Heart left ventricle (tissue), 16 donors: ENCODE measurements at places on chromosomes 5 and 9.

DNA sequence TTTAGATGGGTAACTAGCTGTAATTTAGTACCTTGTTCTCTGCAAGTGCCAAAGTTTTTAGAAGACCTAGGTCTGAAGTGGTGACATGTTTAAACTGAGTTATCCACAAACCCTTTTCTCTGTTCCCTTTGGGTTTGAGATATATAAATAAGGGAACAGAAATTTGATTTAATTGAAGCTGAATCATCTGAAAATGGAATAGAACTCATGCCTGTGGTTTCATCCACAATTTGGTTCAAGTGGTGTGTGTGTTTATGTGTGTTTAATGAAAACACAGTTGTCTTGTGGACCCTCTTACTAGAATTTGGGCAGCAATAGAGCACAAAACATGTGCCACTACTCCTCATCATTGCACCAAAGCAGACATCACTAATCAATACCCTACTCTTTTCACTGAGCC, 216.9 kb downstream of the GLIS3 start:
- H3K36me3 ChIP-seq = no peaks in the 10 kb centered on the region
- no peaks in the 10 kb centered on the region for H3K27me3 ChIP-seq
- peaks cover 8% of the 10 kb centered on the region for H3K4me1 ChIP-seq
- H3K4me3 ChIP-seq = no peak overlapping the region
- DNase-seq = no peak
- peak overlapping the region; percentile 72 for H3K27ac ChIP-seq

DNA sequence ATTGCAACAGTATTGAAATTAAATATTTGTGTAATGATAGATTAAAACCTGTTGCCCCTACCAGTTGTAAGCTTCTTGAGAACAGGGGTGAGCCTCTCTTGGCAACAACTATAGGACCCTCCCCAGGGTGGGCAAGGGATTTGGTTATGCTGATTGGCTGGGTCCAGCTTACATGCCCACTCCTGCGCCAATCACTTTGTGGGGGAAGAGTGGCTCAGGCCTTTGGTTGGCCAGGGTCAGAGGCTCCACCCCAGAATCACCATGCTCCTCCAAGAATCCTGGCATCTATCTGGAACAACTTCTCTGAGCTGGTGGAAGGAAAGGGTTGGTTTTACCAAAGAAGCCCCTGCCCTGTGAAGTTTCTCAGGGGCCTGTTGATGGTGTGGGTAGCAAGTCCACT, 8.6 kb upstream of the PITX1 start:
- peaks cover 81% of the 10 kb centered on the region for H3K27me3 ChIP-seq
- H3K4me1 ChIP-seq = peaks cover 4% of the 10 kb centered on the region
- no peaks in the 10 kb centered on the region for H3K36me3 ChIP-seq
- no peak for DNase-seq
- H3K27ac ChIP-seq = no peak overlapping the region

DNA sequence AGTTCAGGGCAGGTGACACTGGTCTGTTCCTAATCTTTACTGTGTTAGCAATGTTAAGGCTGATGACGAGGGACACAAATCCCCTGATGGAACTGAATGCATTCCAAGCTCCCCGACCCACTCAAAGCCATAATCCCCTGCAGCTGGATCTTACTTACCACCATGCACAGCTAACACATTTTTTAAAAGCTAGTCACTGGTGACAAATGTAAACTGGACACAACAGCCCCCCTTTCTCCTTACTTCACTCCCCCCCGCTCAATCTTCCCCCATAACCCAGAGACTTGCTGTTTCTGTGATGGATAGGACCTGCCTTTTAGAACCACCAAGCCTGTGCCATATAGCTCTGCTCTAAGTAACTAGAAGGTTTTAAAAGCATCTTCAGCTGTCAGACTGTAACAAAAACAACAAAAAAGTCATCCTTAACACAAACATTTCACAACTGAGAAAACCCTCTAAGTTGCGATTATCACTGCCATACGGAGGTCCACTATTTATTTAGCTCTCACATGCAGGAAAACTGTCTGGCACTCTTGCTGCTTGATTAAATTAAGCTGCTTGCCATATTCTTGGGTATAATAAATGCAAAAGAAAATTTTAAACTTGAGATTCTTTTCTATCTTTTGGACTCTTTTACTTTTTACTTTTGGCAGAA, 44.4 kb downstream of the BNC2 start:
- H3K4me1 ChIP-seq = no peaks in the 10 kb centered on the region
- no peaks in the 10 kb centered on the region for H3K36me3 ChIP-seq
- no peak for DNase-seq
- H3K27me3 ChIP-seq = no peaks in the 10 kb centered on the region

GRCh38 chr5:108637134-108637533, 110.6 kb upstream of the FER start:
- H3K27me3 ChIP-seq = no peaks in the 10 kb centered on the region
- H3K4me3 ChIP-seq = no peak overlapping the region
- no peaks in the 10 kb centered on the region for H3K36me3 ChIP-seq
- no peaks in the 10 kb centered on the region for H3K4me1 ChIP-seq

DNA sequence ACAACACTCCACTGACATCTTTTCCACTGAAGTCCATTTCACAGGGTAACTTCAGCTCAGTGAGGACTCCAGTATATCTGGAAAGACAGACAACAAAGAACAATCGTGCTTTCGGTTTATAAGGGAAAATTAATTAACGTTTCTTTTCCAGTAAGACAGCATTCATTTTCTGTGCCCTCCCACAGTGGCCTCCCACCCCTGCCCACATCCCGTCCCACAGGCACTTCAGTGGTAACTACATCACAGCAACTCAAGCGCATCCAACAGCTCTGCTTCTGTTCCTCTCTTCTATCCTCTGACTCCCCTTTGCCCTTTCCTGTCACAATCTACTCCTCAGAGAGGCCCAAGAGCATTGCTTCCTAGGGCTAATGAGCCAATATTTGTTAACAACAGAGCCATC, 40.3 kb downstream of the GLDC start:
- H3K27ac ChIP-seq = no peak overlapping the region
- no peaks in the 10 kb centered on the region for H3K27me3 ChIP-seq
- no peak overlapping the region for H3K4me3 ChIP-seq
- no peaks in the 10 kb centered on the region for H3K36me3 ChIP-seq
- no peak for DNase-seq

DNA sequence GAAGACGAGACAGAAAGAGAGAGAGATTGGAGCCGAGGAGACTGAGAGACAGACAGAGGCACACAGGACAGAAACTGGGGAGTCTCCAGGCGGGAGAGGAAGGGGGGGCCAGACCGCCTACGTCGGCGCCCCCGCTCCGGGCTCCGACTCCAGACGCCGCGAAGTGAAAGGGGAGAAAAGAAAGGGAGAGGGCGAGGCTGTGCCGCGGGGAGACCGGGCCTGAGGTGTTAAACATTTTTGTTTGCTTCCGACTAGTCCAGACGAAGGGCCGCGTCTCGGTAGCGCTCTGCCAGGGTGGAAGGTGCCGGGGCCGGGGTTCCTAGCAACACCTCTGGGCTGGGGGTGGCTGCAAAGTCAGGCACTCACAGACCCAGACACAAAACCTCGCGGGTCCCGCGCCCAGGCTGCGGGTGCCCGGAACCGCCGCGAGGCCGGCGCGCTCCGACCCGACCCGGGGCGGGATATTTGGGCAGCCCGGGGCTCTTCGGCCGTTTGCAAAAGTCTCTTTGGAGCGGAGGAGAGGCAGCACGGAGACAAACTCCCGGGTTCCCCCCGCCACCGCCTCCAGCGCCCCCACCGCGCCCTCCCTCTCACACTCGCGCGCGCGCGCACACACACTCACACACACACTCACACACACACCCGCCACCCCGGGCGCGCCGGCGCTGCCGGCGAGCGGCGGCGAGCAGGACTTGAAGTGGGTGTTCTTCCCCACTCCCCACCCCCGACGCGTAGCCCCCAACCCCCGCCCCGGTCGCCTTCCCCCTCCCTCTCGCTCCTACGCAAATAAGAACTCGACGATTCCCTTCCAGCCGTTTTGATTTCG, 626 bp upstream of the FST start:
- peak overlapping the region; percentile 93 for H3K4me3 ChIP-seq
- DNase-seq = peak; percentile 51
- H3K4me1 ChIP-seq = peaks cover 7% of the 10 kb centered on the region
- H3K36me3 ChIP-seq = no peaks in the 10 kb centered on the region

DNA sequence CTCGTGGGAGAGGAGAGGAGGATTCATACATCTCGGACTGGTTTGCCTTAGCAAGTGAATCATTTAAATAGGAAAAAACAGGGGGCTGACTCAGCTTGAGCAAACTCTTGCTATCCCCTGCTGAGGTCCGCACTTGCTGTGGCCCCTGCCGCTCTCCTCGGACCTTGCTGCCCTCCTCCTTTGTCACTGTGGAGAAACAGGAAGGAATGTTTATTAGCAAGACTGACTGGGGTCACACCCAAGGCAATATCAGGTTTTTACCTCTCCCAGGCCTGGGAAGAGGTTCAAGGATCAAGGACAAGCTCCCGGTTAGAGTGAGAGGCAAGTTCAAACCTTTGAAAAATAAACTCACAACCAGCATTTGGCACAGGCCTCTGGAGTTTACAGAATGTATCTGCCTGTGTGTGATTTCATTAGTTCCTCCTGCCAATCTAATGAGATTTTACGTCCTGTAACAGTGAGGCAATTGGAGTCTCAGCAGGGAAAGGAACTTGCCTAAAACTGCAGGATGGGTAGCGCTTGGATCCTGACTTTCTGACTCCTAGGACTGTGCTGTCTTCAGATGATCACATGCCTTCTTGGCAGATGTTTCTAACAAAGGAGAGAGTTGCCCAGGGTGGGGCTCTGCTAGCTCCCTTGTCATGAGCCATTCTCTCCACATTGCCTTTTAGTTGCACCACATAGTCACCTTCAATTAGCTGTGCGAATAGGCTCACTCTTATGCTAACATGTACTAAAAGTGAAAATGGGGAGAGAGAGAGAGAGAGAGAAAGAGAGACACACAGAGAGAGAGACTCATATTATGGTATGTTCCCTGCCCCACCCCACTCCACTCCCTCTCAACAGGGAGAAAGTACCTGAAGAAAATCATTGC, 108.6 kb upstream of the CDKN2B start:
- H3K36me3 ChIP-seq = no peaks in the 10 kb centered on the region
- no peak for DNase-seq
- H3K27ac ChIP-seq = no peak overlapping the region
- H3K4me3 ChIP-seq = no peak overlapping the region

- H3K27ac ChIP-seq = no peak overlapping the region
- H3K36me3 ChIP-seq = no peaks in the 10 kb centered on the region
- no peaks in the 10 kb centered on the region for H3K4me1 ChIP-seq
Observed at GRCh38 chr5:38641003-38641402, 84.6 kb upstream of the LIFR start.

DNA sequence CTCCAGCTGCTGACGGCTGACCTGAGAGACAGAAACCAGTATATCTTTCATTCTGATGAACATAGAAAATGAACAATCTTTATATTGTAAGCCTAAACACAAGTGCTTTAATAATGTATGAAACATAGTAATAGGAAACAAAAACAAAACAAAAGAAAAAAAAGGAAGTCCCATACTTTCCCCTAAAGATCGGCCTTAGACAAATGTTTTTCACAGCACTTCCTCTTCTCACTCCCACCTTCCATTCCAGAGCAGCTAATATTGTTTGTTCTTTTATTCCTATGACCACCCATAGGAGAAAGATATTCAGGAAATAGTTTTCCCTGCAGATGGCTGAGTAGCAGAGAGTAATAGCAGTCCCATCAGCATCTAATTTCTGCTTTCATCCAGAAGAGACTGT, 194.4 kb upstream of the SLC27A6 start:
- H3K4me1 ChIP-seq = no peaks in the 10 kb centered on the region
- DNase-seq = no peak
- no peak overlapping the region for H3K4me3 ChIP-seq
- H3K27ac ChIP-seq = no peak overlapping the region

GRCh38 chr5:137268646-137269045, 230.5 kb downstream of the SPOCK1 start:
- no peaks in the 10 kb centered on the region for H3K4me1 ChIP-seq
- no peaks in the 10 kb centered on the region for H3K27me3 ChIP-seq
- no peak overlapping the region for H3K4me3 ChIP-seq
- no peak for DNase-seq
- H3K36me3 ChIP-seq = no peaks in the 10 kb centered on the region
- no peak overlapping the region for H3K27ac ChIP-seq

DNA sequence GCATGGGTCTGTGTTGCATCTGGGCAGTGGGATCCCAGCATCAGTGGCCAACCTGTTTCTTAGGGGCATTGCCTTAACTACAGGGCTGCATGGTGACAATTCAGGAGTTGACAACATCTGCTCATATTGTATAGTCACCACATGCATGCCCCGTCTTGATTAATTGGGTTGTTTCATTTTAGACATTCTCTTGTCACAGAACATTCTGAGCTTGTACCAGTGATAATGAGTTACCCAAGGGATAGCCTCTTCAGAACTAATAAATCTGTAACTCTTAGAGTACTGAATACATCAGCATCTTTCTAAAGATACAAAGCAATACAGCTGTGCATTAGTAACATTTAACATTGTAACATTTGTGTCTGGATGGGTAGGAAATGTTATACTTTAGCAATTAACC, 426.5 kb upstream of the CD180 start:
- H3K4me3 ChIP-seq = no peak overlapping the region
- no peaks in the 10 kb centered on the region for H3K36me3 ChIP-seq
- no peaks in the 10 kb centered on the region for H3K27me3 ChIP-seq
- no peak overlapping the region for H3K27ac ChIP-seq

DNA sequence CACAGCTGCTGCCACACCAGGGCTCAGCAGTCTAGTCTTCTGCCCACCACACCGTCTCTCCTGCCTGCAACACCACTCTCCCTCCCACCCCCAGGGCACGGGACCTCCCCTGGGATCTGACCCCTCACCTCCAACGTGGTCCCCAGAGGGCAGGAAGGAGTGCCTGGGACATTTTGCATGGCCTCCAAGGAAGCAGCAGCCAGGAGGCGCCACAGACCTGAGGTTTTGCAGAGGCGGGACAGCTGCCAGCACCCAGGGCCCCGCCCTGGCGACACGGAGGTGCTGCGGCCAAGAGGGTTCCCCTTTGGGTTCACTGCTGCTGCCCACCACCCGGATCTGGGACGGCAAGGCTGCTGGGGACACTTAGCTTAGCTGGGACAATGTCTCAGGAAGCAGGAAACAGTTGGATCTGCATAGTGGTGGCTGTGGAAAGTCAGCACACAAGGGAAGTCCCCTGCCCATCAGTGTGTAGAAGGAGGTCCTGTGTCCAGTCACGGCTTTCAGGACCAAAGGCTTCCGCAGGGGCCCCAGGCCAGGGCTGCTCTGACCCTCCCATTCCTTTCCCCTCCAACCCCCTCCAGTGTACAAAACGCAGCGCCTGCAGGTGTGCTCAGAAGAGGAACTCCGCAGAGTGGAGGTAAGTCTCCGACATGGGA, 13.8 kb downstream of the PROP1 start:
- DNase-seq = no peak
- peaks cover 56% of the 10 kb centered on the region for H3K27me3 ChIP-seq
- H3K27ac ChIP-seq = no peak overlapping the region
- no peaks in the 10 kb centered on the region for H3K36me3 ChIP-seq
- H3K4me1 ChIP-seq = no peaks in the 10 kb centered on the region
